ENCODE measurements at places on chromosomes 11 and 22.

GRCh38 chr22:17773606-17774205 lies 563 bp downstream of the BID start:
- DNase-seq = peak; percentile 54

- no peak for DNase-seq
Measured at GRCh38 chr11:1916132-1916985, 3.1 kb upstream of the TNNT3 start.

DNA sequence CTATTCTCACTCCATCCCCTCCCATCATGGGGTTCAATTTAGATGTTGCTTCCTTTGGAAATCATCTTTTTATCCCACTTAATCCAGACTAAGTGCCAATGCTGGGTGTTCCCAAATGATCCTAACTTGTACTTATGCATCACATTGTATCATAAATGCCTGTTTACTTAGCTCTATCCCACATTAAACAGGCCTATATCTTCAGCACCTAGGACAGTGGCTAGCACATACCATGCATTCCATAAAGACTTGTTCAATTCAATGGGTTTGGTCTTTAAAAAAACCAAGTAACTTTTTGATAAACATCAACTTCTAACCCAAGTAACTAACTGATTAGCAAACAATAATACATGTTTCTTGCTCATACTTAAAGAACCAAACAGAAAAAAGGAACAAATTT lies 40.6 kb downstream of the RSF1 start:
- DNase-seq = peak; percentile 54

DNA sequence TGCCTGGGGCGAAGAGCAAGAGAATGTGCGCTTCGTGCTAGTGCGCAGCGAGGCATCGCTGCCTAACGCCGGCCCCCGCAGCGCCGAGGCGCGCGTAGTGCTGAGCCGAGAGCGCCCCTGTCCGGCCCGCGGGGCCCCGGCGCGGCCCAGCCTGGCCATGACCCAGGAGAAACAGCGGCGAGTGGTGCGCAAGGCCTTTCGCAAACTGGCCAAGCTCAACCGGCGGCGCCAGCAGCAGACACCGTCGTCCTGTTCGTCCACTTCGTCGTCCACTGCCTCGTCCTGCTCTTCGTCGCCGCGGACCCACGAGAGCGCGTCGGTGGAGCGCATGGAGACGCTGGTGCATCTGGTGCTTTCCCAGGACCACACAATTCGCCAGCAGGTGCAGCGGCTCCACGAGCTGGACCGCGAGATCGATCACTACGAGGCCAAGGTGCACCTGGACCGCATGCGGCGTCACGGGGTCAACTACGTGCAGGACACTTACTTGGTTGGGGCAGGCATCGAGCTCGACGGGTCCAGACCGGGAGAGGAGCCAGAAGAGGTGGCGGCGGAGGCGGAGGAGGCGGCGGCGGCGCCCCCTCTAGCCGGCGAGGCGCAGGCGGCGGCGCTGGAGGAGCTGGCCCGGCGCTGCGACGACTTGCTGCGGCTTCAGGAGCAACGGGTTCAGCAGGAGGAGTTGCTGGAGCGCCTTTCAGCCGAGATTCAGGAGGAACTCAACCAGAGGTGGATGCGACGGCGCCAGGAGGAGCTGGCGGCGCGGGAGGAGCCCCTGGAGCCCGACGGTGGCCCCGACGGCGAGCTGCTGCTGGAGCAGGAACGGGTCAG lies 1.0 kb downstream of the RASSF10 start:
- DNase-seq = peak; percentile 66

GRCh38 chr22:25057013-25057881 lies 104.7 kb downstream of the KIAA1671 start:
- DNase-seq = peak; percentile 65

DNA sequence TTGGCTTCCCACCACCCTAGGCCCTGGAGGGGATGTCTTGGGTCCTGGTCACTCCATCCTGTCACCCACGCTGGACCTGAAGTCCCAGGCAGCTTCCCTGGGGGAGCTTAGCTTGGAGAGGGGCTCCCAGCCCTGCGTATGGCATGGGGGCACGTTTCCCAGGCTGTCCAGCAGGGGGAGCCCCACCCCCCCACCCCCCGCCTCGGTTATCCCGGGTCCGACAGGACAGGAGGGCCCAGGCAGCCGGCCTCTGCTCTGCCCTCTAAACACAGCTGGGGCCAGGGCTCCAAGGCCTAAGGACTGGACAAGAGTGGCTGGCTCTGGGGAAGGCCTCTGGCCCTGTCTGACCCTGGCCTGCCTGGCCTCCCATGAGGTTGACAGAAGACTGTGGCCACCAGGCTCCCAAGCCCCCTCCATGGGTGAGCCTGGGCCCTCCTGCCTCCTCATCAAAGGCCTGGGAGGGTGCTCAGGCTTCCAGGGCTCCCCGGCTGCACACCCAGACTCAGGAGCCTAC lies 104.8 kb downstream of the NECTIN1 start:
- no peak for DNase-seq

DNA sequence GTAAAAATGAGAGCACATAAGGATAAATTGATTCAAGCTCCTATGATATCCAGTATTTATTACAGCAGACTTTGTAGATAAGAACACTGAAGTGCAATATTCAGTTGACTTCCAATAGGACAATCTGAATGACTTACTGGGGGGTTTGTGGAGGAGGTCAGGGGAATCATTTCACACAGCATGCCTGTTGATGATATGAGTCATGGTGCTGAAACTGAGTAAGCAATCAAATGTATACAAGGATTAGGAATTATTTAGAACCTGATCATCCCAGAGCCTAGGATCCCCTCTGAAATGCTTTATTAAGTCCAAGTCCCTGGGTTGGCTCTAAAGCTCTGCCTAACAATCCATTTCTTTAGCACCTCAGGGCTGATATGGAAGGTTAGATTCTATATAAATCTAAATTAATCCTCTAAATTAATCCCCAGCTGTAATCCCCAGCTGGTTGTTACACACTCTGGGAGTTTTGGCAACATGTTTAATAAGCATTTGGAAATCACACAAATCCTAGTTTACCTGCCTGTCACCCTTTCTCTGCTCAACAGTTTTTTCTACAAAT lies 326.4 kb downstream of the GUCY1A2 start:
- DNase-seq = peak; percentile 40

DNA sequence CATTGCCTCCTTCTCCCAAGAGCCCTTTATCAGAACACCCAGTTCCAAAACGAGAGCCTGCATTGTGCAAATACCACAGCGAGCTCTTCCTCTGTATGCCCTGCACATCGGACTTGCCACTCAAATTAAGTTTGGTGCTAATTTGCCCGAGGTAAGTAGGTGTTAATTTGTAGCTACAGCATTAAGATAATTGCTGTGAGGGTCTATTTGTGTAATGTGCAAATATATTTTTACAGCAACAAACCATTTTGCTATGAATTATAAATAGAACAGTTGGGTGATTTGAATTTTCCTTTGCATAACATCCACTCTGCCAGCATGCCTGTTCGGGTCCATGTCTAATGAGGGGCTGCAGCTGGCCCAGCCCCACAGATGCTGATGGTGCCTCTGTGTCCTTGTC lies 8.1 kb downstream of the ARHGAP8 start:
- DNase-seq = no peak

- DNase-seq = no peak
Measured at GRCh38 chr22:31869739-31870138, 74.6 kb upstream of the YWHAH start.

DNA sequence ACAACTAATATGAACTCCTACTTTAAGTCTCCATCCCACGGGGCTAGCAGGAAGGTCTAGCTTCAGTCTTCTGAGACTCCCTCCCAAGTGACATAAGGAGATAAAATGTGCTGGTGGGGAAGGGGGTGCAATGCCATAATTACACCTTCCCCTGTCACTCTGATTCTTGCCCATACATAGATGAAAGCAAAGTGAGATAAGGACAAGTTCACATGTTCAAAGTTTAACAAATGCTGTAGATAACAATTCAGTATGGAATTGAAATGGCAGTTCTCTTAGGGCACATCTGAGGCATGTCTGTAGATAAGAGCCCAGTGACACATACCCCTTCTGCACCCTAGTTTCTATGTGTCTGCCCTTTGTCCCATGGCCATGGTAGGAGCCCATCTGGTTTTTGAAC lies 38.2 kb upstream of the PANX1 start:
- DNase-seq = no peak

DNA sequence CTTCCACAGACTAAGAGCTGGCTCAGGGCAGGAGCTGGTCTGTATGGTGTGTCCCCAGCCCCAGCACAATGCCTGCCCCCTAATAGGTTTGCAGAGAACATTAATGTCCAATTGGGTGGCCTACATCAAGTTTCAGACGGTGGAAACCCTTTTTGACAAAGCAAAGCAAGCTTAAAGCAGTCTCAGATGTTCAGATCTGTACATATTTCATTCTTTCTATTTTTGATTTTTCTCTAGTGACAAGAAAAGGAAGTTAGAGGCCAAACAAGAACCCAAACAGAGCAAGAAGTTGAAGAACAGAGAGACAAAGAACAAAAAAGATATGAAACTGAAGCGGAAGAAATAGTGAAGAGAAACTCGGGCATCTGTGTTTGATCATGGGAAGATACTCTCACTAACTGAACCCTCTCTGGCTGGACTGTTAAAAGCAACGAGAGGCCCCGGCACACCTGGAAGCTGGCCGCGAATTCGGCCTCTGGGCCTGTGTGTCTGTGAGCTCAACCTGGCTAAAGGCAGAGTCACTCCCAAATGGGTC lies 40.5 kb downstream of the NAT10 start:
- DNase-seq = no peak

GRCh38 chr11:9957072-9957471 lies 293.2 kb downstream of the SWAP70 start:
- no peak for DNase-seq

GRCh38 chr11:86746514-86746913 lies 53.8 kb upstream of the PRSS23 start:
- DNase-seq = no peak

GRCh38 chr11:110795112-110795624 lies 82.9 kb upstream of the ARHGAP20 start:
- no peak for DNase-seq

- DNase-seq = no peak
Measured at GRCh38 chr22:17162731-17163130, 3.7 kb upstream of the HDHD5 start.

GRCh38 chr11:125999234-125999880 lies 53.5 kb downstream of the VSIG10L2 start:
- DNase-seq = no peak

GRCh38 chr22:30457981-30458380 lies 13.8 kb downstream of the SEC14L3 start:
- peak; percentile 13 for DNase-seq

DNA sequence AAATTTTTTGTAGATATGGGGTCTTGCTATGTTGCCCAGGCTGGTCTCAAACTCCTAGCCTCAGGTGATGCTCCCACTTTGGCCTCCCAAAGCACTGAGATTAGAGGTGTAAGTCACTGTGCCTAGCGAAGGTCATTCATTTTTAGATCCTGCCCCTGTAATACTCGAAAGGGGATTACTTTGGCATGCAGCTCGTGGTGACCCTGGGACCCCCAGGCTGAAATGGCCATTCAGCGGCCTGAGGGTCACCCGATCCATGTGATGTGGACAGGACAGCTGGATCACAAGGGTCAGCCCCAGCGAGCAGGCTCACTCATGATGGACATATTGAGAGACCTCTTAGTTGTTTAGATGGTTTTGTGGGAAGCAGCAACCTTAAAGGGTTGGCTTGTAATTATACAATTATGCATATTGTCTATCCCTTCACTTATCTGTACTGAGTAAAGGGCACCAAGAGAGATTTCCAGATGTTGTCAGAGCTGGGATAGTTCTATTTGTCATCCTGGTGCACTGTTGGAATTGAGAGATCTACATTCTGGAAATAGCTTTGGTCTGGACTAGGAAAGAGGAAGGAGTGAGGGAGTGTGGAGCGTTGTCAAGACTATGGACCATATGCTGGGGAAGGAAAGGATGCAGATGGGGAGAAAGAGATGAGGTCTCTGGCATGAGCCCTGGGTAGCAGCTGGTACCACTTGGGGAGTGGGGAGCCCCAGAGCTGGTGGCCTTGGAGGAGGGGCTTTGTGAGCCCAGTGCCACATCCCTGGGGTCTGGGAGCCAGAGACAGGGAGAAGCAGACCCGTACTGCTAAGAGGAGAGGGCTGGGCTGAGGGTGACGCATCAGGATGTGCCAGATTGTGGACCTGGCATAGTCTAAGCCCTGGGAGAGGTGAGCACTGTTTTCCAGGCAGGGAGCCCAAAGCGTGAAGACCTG lies 15.5 kb downstream of the RHBDD3 start:
- DNase-seq = no peak

- no peak for DNase-seq
Measured at GRCh38 chr11:31799435-31800397, 11.4 kb downstream of the PAX6 start.

DNA sequence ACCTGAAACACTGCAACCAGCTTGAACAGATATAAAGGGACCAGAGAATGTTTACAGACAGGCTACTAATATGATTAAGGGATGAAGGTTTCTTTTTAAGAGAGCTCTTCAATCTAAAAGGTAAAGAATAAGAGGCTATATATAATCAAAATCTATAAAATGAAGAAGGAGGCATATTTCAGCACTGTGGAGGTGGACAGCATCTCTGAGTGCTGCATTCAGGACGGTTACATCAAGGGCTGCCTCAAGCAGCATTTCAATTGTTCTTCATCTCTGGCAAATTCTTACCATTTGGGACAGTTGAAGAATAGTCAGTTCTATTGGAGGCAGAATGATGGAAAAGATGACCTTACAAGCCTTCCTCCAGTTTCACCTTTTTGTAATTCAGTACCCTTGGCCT lies 139.6 kb upstream of the LMO1 start:
- peak; percentile 50 for DNase-seq

GRCh38 chr22:44795701-44796630 lies 43.6 kb downstream of the ARHGAP8 start:
- no peak for DNase-seq

GRCh38 chr22:24894220-24894975 lies 52.1 kb downstream of the LHFPL7 start:
- peak; percentile 96 for DNase-seq

DNA sequence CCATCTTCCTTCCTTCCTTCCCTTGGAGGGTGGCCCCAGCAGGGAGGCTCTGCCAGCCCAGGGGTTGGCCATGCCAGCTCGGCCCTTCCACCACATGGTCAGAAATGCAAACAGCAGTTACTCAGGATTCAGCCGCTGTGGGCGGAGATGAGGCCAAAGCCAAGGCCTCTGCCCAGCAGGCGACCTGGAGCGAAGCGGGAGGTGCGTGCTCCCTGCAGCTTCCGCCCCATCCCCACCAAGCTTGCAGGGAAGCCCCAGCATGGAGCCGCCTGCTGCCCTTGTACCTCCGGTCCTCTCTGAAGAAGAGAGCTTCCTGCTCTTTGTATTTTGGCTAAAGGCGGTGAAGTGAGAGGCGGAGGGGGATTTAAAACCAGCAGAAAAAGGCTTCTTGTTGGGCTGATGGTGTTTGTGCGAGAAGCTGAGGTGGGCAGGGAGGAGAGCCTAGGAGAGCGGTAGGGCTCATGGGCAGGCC lies 50.4 kb downstream of the ANO1 start:
- DNase-seq = peak; percentile 22

DNA sequence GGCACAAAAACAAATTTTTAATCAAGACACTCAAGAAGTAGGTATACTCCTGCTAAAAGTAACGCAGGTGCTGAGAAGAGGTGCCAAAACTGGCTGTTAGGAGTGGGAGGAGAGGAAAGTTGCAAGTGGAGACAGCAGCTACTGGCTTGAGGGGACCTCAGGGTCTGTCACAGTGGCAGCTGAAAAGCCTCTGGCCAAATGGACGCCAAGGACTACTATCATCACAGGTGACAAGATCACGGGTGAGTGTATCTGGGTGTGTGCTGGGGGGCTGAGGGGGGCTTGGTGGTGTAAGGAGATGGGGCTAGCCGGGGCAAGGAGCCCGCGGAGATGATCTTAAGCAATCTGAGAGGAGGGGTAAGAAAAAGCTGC lies 687 bp downstream of the ZNF202 start:
- DNase-seq = peak; percentile 4

GRCh38 chr11:102974552-102975280 lies 19.2 kb upstream of the MMP13 start:
- peak; percentile 74 for DNase-seq

Measured in epithelial cell of esophagus (primary cell).